ENCODE measurements at places on chromosomes 6 and 20. TPM values are rescaled to one million over a fixed set of nuclear protein-coding genes. Genes with fewer than 3 reads are reported as not detected.

- no peak for DNase-seq
These were observed 24.5 kb downstream of the PGM3 start for GRCh38 chr6:83168556-83168955.

DNA sequence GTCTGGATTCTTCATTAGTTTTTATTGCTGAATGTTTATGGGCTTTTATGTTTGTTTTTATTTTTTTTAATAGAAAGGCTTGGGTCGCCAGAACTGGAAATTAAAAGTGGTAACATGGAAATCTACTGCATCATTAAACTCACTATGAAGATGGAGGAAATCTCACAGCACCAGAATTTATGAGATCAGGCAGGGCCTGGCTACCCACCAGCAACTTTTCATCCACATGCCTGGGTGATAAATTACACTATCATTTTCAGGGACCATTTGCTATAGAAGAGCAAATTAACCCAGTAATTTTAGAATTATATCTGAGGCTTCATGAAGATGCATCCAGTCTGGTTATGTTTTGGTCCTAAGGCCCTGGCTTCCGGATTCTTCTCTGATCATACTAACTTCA is 57.8 kb upstream of the PLCB4 start:
- DNase-seq: no peak

GRCh38 chr6:24257282-24257681 is 100.6 kb downstream of the DCDC2 start:
- DNase-seq: no peak

The SYNDIG1 gene
- total RNA-seq: 15.9 TPM

The IPCEF1 gene
- 2.6 TPM for total RNA-seq

The SALL4 gene
- total RNA-seq: 1.2 TPM

The RPL7L1 gene
- total RNA-seq: 87.9 TPM
